Gastroesophageal sphincter (tissue), 4 donors: ENCODE measurements at places on chromosomes 4 and X.
A peak's percentile ranks its signal among the peaks of the same experiment; 100 is the strongest.

GRCh38 chr4:113394108-113394729, 344.8 kb downstream of the ANK2 start:
- ATAC-seq: no peak

GRCh38 chr4:38529189-38530115, 134.5 kb upstream of the KLF3 start:
- ATAC-seq: peak; percentile 34

- no peak for ATAC-seq
Measured at GRCh38 chr4:143140696-143141095, 44.0 kb upstream of the USP38 start.

GRCh38 chrX:110568441-110568840, 209.8 kb downstream of the RTL9 start:
- no peak for ATAC-seq

DNA sequence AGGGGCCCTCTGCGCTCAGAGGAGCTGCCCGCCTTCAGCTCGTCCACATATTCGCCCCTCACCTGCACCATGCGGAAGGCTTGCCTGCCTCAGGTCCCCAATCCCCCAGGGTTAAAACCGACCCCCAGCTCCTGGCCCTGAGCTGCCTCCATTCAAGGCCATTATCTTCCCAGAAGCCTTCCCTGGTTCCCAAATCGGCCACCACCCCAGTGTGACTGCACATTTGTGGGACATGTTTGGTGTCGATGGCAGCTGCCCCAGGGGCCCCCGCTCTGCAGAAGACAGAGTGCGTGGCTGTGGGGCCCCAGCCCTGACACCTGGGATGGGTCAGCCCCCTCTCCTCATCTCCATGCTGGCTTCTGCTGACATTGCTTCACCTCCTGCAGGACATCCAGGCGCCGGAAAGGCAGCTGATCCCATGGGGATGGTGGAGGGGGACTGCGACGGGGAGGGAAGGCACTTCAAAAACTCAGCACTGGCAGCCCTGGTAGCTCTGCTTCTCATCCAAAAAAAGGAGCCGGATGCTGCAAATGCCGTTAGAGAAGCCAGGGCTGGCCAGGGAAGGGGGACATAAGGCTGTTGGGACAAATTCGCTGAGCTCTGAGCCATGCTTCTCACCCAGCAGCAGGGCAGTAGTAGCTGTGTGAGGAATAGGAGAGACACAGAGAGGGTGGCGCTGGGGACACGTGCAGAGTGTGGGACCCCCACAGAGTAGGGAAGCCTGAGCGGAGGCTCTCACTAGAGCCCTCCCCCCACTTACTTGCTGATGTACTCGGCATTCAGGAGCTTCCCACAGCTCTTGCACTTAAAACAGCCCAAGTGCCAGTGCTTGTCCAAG, 78.5 kb downstream of the ABLIM2 start:
- ATAC-seq: no peak

- ATAC-seq: no peak
Measured at GRCh38 chrX:13520351-13520750, 49.0 kb upstream of the EGFL6 start.

DNA sequence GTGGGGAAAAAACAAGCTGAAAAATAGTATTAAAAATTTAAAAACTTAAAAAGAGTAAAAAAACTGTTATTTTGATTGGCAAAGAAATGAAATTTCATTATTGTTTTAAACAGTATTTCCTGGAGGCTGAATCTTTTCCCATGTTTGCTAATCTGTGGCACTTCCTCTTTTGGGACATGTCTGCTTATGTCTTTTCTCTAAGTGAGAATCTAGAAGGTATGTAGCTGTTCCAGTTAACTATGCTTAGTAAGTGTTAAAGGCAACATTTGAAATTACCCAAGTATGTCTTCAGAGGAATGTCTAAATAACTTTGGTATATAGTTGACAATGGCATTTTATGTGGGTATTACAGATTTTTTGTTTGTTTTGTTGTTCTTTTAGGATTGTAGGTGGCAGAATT, 81.6 kb upstream of the TBC1D9 start:
- ATAC-seq: no peak

DNA sequence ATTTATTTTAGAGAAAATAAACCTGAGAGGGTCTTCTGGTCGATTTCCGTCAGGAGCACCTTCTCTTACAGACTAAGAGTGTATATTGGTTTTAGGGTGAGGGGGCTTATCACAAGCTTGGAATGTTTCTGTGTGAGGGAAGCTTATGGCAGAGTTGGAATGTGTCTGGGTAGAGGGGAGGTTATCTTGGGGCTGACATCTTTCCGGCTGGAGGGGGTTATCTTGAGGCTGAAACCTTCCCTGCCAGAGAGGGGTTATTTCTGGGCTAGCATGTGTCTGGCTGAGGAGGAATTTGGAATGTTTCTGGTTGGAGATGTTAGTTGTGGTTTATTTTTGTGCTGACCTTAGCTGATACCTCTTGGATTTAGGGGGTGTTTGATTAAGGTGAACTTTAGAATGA, 1312.1 kb downstream of the ADGRL3 start:
- no peak for ATAC-seq

DNA sequence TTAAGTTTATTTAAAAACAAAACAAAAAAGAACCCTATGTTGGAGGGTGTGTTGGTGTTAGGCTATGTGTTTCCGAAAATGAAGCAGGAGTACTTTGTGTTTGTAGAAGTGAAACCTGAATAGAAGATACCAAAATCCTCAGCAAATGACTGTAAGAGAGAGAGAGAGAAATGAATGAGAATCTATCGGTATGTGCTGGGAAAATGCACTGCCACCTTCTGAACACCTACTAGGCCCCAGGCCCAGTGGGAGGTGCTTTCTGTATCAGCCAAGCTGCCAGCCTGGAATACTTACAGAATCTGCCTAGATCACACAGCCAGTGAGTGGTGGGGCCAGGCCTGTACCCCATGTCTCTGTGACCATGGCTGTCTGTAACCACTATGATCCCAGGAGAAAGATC, 14.9 kb upstream of the PIM2 start:
- ATAC-seq: no peak

- no peak for ATAC-seq
Measured at GRCh38 chr4:186095406-186095805, 9.1 kb upstream of the FAM149A start.

GRCh38 chrX:133362538-133362937, 52.8 kb downstream of the GPC4 start:
- no peak for ATAC-seq

DNA sequence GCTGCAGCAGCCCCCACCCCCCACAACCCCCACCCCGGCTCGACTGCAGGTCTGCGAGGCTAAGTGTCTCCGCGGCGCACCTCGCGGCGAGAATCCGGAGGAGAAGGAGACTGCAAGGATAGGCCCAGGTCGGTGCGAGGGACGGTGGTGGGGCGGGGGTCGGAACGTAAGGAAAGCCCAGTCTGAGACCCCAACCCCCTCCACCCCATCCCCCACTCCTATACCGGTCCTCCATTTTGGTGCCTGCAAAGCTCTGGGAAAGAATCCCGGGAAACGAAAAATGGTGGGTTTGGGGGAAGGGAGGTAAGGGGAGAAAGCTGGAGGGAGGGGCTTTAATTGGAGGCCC, 614 bp downstream of the BEX3 start:
- peak; percentile 36 for ATAC-seq

DNA sequence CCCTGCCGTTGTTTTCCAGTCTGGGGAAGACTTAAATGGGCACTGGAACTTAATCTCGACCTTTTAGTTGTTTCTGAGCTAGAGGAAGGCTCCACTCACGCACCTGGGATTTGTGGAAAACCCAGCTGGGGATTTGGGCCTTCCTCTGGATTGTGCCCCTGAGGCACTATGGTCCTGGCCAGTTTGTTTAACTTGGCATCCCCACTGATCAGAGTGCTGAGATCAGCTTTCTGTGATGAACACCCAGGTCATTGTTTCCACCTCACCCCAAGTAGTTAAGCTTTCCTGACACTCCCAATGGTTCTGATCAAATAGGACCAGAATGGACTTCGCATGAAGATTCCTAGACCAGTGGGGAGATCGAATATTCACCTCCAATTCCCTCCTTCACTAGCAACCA, 20.5 kb upstream of the NAP1L5 start:
- no peak for ATAC-seq

DNA sequence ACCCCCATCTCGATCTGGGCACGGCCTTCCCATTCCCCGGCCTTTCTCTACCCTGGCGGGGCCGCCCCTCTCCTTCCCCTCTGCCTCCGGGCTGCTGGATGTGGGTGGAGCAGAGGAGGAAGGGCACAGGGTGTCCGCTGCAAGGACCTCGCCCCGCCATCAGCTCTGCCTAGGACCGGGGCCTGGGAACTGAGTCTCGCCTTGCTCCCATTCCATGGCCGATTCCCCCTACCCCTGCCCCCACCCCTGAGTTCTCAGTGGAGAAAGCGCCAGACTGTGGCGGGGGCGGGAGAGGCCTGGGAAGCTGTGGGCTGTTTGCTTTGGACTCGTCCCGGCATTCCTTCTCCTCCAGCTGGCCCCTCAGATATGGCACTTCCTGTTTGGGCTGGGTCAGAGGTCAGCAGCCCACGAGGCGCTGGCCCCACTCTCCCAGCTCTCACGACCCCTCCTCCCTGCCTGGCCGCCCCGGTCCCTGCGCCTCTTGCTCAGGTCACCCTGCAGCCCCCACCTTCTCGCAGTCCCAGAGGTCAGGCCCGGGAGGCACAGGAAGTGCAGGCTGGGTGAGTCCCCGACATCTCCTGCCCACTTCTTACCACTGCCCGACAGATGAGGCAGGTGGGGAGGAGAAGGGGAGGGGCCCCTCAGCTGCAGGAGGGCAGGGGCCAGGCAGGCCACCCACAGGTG, 6.4 kb upstream of the BGN start:
- ATAC-seq: peak; percentile 15

- no peak for ATAC-seq
Measured at GRCh38 chrX:118370921-118371624, 25.2 kb downstream of the WDR44 start.

GRCh38 chrX:70998411-70999027, 67.6 kb upstream of the SLC7A3 start:
- ATAC-seq: no peak

DNA sequence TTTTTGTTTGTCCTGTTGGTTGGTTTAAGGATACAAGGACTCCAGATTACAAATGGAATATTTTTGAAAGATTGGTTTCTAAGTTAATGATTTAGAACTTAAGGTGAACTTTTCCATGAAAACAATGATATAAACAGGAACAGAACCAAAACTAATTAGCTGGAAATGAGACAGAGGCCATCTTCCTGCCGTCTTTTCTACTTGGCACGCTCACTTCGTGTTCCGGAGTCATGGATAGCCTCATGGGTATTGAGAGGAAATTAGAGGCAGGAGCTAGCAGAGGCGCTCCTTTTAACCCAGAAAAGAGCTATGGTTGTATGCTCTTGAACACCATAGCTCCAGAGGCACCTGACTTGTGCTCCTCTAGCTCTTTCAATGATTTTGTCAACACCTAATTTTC, 2.4 kb downstream of the FAM241A start:
- no peak for ATAC-seq

DNA sequence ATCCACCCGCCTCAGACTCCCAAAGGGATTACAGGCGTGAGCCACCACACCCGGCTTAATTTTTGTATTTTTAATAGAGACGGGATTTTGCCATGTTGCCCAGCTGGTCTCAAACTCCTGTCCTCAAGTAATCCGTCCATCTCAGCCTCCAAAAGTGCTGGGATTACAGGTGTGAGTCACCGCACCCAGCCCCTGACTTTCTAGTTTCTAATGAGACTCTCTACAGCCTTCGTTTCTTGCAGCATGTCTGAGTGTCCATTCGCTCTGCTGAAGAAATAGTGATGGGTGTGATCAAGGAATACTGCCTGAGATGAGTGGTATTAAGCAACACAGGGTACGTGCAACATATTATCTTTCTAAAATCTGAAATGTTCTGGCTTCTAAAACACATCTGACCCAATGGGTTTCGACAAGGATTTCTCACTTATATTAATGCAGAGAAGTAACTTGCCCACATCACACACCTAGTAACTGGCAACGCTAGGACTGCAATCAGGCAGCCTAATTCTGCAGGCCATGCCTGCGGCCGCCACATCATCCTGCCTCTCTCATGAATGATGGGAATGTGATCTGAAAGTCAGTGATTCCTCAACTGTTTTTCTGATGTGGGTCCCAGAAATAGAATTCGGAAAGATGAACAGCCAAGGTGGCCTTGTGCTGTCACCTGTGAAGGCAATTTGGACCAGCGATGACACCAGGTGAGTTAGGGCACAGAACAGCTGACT, 74.3 kb downstream of the RBM47 start:
- no peak for ATAC-seq

DNA sequence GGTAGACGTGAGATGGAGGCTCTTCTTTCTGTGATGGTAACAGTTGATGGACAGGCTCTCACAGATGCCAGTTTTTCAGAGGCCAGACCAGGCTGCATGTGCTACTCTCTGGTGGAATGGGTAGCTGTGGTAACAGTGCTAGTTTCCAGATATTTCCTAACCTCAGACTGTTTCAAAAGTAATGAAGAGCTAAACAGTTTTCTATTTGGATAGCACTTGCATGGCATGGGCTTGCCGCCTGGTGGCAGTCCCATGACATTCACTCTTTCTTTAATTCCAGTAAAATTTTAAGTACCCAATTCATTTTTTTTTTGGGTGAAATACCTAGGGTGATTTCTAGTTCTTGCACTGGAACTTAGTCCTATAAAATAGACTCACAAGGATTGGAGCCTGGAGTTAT, 220.2 kb upstream of the MAD2L1 start:
- ATAC-seq: no peak

DNA sequence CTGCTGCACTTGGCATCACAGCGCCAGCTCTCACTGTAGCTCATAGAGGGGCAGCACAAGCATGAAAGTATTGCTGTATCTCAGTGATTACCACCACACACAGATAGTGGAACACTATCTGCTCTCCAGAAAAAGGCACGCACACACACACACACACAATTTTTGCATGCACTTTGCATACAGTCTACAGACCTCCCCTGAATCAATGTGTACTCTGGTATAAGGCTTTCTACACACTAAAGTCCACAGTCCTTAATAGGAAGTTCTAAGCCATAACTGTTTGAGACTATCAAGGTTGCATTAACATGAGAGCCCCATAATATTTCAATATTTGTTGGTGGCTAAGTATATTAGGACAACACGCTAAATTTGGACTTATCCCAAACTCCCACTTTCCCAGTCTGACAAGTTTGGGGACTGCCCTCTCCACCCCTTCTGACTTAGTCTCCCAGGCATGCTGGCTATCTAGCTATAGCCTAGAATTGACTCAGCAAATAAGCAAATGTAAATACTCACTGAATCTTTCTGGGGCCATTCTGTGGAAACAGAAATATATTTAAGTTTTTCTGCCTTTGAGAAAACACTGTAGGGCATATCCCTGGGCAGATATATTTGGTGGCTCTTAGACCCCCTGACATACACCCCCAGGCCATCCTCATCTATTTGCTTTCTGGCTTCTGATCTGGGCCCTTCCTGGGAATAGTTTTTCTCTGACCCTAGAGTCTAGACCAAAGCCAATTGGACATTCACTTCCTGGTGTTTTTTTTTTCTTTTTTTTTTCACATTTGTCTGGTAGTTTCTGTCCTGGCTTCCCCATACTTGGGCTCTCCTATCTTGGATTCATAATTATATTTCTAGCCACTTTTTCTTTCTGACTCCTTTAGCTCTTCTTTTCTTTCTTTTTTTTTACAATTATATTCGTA, 36.4 kb upstream of the CT47C1 start:
- ATAC-seq: no peak

- no peak for ATAC-seq
Measured at GRCh38 chr4:48046059-48046458, 29.5 kb downstream of the NIPAL1 start.
